ENCODE measurements at places on chromosomes 16 and 17. TPM values are rescaled to one million over a fixed set of nuclear protein-coding genes. Genes with fewer than 3 reads are reported as not detected.

GRCh38 chr17:50353600-50354195, 7.8 kb downstream of the XYLT2 start:
- no peak for DNase-seq
- H3K27ac ChIP-seq = no peak overlapping the region
- peaks cover 5% of the 10 kb centered on the region for H3K36me3 ChIP-seq
- no peaks in the 10 kb centered on the region for H3K4me1 ChIP-seq

ADAP2 gene
- total RNA-seq = 12.3 TPM

GRCh38 chr17:40072735-40073346, 10.1 kb downstream of the THRA start:
- H3K4me3 ChIP-seq = peak overlapping the region; percentile 34
- H3K27me3 ChIP-seq = no peaks in the 10 kb centered on the region
- H3K27ac ChIP-seq = peak overlapping the region; percentile 96
- DNase-seq = no peak

DNA sequence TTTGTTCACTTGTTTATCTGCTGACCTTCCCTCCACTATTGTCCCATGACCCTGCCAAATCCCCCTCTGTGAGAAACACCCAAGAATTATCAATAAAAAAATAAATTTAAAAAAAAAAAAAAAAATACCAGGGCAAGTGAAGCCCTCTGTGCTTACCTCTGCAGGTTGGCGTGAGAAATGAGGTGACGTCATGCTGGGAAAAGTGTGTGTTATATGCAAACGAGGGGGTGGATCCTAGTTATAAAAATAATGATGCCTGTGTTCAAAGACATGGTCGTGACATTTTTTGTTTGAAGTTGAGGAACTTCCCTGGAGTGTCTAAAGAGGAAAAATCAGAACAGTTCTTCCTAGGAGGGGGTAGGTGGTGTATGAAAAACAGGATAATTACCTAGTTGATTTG, 20.2 kb downstream of the TMC7 start:
- no peak overlapping the region for H3K4me3 ChIP-seq
- no peak overlapping the region for H3K27ac ChIP-seq
- no peaks in the 10 kb centered on the region for H3K36me3 ChIP-seq
- H3K4me1 ChIP-seq = no peaks in the 10 kb centered on the region
- no peak for DNase-seq
- no peaks in the 10 kb centered on the region for H3K27me3 ChIP-seq

HOXB4 gene
- total RNA-seq = 7.5 TPM

PABPN1L gene
- not detected for total RNA-seq

GRCh38 chr17:4920351-4921048, 11.6 kb upstream of the GP1BA start:
- H3K36me3 ChIP-seq = no peaks in the 10 kb centered on the region
- no peaks in the 10 kb centered on the region for H3K4me1 ChIP-seq
- DNase-seq = no peak
- no peaks in the 10 kb centered on the region for H3K27me3 ChIP-seq
- no peak overlapping the region for H3K27ac ChIP-seq

MBTD1 gene
- total RNA-seq = 34.5 TPM

DNA sequence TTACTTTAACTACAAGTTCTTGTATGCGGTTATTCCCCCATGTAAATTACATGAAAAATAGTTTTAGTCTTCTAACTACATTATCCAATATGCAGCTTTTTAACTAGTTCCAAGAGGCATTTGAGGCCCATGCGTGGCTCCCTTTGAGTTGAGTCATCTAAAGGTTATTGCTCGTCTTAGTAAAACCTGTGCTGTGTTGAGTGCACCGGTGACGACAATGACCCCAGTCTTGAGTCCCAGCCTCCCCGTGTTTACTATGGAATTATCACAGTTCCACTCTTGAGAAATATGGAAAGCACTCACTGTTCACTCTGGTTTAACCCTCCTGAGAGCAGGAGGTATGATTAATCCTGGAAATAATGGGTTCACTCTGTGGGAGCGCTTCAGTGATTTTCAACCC, 119.2 kb downstream of the PITPNC1 start:
- no peaks in the 10 kb centered on the region for H3K4me1 ChIP-seq
- H3K27me3 ChIP-seq = no peaks in the 10 kb centered on the region
- H3K4me3 ChIP-seq = no peak overlapping the region

DNA sequence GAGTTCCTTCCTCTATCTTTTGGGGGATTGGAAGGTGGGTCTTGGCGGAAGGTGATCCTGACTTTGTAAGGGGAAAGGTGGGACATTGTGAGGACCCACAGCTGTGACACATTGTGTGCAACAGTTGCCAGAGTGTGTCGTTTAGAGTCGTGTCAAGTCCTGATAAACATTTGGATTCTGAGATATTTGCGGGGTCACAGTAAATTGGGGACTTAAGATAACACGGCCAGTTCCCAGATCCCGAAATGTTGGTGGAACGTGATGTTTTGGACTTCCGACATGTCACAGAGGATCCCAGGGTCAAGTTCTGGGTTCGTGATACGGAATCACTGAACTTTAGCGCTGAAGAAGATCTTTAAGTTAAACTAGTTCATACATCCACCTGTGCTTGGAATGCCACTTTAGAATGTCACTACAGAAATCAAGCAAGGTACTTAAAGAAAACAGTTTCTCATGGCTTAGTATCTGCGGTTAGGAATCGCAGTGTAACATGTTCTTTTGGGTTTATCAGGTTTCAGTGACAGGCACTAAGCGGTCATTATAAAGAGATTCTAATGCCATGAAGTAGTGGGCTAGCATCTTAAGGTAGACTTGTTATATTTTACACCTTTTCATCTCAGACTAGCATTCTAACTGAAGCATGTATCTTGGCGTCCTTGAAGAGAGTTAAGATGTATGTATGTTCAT, 815 bp downstream of the ATAD5 start:
- H3K4me3 ChIP-seq = peak overlapping the region; percentile 91
- no peak for DNase-seq
- no peak overlapping the region for H3K27ac ChIP-seq
- H3K36me3 ChIP-seq = no peaks in the 10 kb centered on the region

DNA sequence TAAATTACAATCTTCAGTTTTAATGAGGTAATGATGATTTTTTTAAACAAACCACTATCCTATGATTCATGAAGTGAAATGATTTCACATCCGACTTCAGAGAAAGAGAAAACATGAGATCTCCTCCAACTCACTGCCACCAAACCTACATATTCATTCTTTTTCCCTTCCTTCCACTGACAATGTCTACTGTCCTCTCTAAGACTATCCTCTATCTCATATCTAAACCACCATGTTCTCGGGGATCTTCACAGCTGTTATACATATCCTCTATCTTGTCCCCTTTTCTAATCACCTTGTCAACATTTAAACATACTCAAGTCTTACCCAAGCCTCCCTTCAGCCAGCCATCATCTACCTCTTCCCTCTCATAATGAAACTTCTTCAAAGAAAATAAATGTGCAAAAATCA, 53.5 kb downstream of the SMURF2 start:
- no peak overlapping the region for H3K4me3 ChIP-seq
- H3K36me3 ChIP-seq = no peaks in the 10 kb centered on the region
- H3K4me1 ChIP-seq = no peaks in the 10 kb centered on the region
- no peaks in the 10 kb centered on the region for H3K27me3 ChIP-seq

BCO1 gene
- not detected for total RNA-seq

MEIOB gene
- total RNA-seq = not detected

TSPOAP1 gene
- total RNA-seq = 26.9 TPM

ITGAD gene
- total RNA-seq = 0.44 TPM

- H3K27ac ChIP-seq = no peak overlapping the region
- no peaks in the 10 kb centered on the region for H3K4me1 ChIP-seq
These were observed 2.9 kb upstream of the CARMIL2 start for GRCh38 chr16:67641779-67642708.

CCL1 gene
- total RNA-seq = not detected

DNA sequence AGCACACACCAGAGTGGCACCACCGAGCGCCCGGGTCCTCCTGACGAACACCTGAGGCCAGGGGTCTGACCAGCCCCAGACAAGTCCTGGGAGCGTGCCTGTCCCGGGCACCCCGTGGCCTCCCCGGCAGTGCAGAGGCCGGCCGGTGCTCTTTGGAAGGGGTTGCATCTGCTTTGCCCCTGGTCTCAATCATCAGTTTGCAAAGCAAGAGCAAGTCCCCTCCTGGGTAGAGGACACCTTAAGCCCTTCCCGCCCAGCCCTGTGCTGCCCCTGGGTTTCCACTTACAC, 11.6 kb upstream of the CAPN15 start:
- no peak for DNase-seq
- no peaks in the 10 kb centered on the region for H3K36me3 ChIP-seq
- H3K27me3 ChIP-seq = no peaks in the 10 kb centered on the region
- H3K4me1 ChIP-seq = no peaks in the 10 kb centered on the region
- no peak overlapping the region for H3K4me3 ChIP-seq
